ENCODE measurements at places on chromosomes 16 and 17. TPM values are rescaled to one million over a fixed set of nuclear protein-coding genes. Genes with fewer than 3 reads are reported as not detected.

Gene ACE
- total RNA-seq, result 10.3 TPM

Gene SLC7A6OS
- total RNA-seq, result 10.8 TPM

Gene SMPD3
- total RNA-seq, result 0.34 TPM

Gene FAM171A2
- total RNA-seq, result 0.25 TPM

Gene KRTAP9-8
- not detected for total RNA-seq

Gene NPIPA5
- total RNA-seq, result 9.2 TPM

Gene USP6
- 0.05 TPM for total RNA-seq

Gene NTN1
- 21.6 TPM for total RNA-seq

Gene KATNIP
- 10.5 TPM for total RNA-seq

DNA sequence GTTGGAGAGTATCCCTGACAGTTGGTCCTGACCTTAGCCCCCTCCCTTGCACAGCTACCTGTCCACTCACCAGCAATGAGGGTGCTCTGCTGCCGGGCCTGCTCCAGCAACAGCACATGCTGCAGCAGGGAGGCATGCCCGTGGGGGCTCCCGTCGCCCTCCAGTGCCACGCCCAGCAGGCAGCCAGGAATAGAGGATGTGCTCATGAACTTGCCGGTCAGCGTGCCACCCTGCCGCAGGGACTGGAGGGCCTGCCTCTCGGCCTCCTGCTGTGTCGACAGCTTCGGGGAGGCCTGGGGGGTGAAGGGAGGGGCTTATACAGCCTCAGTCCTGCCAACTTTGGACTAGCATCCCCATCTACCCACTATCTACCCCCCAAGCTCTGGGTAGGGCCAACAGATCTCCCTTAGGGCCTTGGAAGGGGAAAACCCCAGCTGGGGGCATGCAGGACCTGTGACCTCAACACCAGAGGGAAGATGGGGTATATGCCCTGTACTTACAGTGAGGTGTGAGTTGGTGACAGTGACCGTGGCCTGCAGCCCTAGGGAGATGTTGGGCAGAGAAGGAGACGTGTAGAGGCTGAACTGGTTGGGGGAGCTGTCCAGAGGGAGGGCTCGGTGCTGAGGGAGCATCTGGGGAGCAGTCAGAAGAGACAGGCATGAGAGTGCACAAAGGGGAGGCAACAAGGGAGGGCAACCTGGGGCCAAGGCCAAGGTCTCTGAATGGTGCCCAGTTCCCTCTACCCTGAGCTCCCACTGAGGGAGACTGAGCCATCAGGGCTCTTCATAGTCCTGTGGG is 20.9 kb downstream of the G6PC3 start:
- H3K36me3 ChIP-seq, result peaks cover 70% of the 10 kb centered on the region
- peaks cover 26% of the 10 kb centered on the region for H3K4me1 ChIP-seq
- no peaks in the 10 kb centered on the region for H3K27me3 ChIP-seq
- no peak overlapping the region for H3K27ac ChIP-seq
- no peak overlapping the region for H3K4me3 ChIP-seq

- no peaks in the 10 kb centered on the region for H3K36me3 ChIP-seq
- H3K27ac ChIP-seq, result peak overlapping the region; percentile 81
- H3K4me3 ChIP-seq, result no peak overlapping the region
- peaks cover 32% of the 10 kb centered on the region for H3K4me1 ChIP-seq
Measured at GRCh38 chr17:19249681-19250080, 12.5 kb downstream of the EPN2 start.

DNA sequence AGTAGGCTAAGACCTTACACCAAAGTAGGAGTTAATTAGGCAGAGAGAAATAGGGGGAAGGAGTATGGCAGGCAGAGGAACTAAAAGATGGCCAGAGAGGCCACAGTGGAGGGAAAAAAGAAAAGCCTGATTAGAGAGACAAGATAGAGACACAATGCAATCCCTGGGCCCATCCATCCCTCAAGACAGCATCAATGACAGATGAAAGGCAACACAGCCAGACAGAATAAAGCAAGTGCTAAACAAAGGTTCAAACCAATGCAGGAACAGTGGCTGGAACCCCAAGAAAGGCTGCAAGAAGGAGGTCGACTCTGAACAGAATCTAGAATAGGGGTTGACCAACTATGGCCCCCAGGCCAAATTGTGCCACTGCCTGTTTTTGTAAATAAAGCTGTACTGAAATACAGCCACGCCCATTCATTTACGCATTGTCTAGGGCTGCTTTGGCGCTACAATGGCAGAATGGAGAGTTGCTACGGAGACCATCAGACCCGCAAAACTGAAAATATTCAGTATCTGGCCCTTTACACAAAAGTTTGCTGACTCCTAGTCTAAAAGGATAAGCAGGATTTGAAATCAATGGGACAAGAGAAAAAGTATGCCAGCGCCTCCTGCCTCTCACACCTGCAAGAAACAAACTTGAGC is 473.3 kb upstream of the PSMD7 start:
- no peak for DNase-seq
- no peak overlapping the region for H3K4me3 ChIP-seq
- H3K4me1 ChIP-seq, result no peaks in the 10 kb centered on the region

- no peaks in the 10 kb centered on the region for H3K4me1 ChIP-seq
- H3K27me3 ChIP-seq, result no peaks in the 10 kb centered on the region
- no peak for DNase-seq
- no peak overlapping the region for H3K4me3 ChIP-seq
Measured at GRCh38 chr16:79451196-79451816, 149.2 kb downstream of the MAF start.

- H3K36me3 ChIP-seq, result no peaks in the 10 kb centered on the region
- H3K27me3 ChIP-seq, result peaks cover 5% of the 10 kb centered on the region
- DNase-seq, result no peak
Measured at GRCh38 chr17:64773836-64774761, 112.0 kb upstream of the SMURF2 start.

DNA sequence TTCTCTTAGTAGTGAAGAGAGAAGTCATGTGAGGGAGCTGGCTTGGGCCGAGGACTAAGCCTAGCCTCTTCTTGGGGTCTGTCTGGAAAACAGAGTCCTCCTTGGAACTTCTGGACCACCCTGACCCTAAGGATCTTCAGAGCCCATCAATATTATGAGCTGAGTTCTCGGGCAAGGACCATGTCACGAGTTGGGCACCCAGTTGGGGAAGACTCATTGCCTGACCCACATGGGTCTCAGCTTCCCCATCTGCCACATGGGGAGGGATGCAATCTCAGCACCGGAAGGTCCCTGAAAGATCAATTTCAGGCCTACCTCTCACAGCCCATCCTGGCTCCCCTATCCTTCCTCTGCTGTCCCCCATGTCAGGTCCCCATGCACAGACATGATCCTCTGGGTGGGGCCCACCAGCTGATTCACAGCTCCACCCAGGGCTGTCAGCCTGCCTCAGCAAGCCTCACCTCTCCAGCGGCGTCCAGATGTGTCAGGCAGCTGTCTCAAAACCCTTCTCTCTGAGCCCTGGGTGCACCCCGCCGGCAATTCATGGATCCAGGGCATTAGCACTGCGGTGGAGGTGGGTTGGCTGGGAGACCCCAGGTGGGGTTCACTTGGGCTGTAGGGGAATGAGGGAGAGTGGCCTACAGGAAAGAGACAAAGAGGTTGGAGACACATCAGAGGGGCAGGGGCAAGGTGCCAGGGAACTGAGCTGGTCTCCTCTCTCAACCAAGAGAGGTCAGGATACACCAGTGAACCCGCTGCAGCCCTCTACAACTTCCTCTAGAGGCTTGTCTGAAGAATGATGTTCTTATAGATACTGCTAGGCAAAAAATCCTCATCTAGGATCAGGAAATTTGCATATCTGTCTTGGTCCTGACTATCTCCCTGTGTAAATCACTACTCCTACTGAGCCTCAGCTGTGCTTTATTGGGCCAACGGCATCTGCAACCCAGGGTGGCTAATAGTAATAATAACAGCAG is 1.8 kb downstream of the NLRP1 start:
- H3K27ac ChIP-seq, result peak overlapping the region; percentile 92
- no peaks in the 10 kb centered on the region for H3K36me3 ChIP-seq
- H3K27me3 ChIP-seq, result no peaks in the 10 kb centered on the region
- peak overlapping the region; percentile 68 for H3K4me3 ChIP-seq
